ENCODE measurements at places on chromosomes 7 and 10.

DNA sequence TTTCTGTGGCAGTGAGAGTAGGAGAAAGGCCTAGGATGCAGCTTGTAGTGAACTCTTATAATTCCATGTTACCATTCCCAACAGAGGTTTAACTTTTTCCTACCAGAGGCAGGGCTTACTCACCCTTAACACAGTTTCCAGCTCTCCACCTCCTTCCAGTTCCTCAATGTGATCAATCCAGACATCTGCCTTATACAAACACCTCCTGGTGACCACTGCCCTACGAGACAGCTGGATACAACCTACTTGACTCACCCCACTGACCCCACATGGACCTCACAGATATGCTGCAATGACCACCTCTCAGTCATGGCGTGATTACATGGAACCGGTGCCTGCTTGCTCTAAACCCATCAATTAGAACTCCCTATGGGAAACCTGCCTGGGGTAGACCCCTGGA is 326.5 kb downstream of the TNS3 start:
- no peak for DNase-seq

DNA sequence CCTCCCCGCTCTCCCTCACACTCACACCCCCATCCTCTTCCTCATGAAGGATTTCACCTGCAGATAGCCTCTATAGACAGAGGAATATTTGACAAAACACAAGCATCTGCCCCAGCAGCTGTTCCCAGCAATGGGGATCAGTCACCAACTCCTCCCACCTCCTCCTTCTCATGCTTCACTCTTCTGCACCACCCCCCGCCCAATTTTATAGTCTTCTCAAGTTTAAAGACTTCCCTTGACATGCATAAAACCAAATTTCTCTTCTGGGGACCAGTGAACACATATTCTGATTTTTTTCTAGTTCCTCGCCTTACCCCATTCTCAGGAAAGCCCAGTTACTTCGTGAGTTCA is 654.4 kb downstream of the LRMDA start:
- no peak for DNase-seq

- no peak for DNase-seq
These were observed 434.2 kb upstream of the POT1 start for GRCh38 chr7:125363873-125364272.

DNA sequence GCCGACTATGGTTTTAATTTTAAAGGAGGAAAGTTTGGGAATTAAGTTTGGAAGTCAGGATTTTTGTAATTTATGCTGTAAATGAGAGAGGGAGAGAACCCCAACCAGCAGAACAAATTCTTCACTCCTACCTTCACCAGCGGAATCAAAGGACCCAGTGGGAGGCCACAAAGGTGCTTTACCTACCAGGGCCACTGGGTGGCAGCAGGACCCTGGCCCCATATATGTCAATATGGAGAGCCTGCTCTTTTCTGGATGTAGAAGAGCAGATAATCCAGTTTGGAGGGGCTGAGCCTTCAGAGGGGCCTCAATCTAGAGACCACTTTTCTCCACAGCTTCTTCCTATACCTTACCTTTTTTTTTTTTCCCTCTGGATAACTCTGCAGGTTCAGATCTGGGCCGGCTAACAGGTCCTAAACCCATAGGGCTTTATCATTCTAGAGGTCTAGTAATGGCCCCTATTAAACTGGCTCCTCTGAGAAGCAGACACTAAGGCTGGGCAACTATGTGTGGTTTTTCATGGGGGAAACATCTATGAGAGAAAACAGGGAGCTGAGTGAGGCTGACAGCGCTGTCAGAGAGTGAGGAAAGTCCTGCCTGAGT is 8.5 kb upstream of the SCD start:
- peak; percentile 46 for DNase-seq

DNA sequence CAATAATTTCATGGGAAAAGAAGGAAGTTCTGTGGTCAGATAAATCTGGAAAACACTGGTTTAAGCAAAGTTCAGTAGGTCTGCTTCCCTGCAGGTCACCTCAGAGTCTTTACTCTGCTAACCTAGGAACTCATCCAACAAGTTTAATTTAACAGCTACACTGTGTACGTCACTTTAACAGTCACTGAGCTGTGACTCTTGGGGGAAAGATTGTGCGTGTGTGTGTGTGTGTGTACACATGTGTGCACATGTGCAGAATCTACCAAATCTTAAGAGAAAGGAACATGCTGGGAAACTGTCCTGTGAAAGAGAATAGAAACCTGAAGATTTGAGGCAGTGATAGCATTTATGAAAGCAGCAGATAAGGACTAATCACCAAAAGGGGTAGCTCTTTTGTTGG is 62.6 kb downstream of the IKZF1 start:
- DNase-seq: no peak

GRCh38 chr7:96179837-96180236 is 142.1 kb downstream of the SLC25A13 start:
- no peak for DNase-seq

- no peak for DNase-seq
These were observed 77.5 kb upstream of the CACUL1 start for GRCh38 chr10:118832241-118832651.

GRCh38 chr7:50146692-50147091 is 53.6 kb upstream of the ZPBP start:
- DNase-seq: no peak

GRCh38 chr7:105346593-105347322 is 42.0 kb downstream of the SRPK2 start:
- DNase-seq: no peak

- no peak for DNase-seq
These were observed 301.5 kb upstream of the CACNA2D1 start for GRCh38 chr7:82745117-82745516.

- DNase-seq: no peak
These were observed 328.6 kb upstream of the HGF start for GRCh38 chr7:82098414-82098813.

DNA sequence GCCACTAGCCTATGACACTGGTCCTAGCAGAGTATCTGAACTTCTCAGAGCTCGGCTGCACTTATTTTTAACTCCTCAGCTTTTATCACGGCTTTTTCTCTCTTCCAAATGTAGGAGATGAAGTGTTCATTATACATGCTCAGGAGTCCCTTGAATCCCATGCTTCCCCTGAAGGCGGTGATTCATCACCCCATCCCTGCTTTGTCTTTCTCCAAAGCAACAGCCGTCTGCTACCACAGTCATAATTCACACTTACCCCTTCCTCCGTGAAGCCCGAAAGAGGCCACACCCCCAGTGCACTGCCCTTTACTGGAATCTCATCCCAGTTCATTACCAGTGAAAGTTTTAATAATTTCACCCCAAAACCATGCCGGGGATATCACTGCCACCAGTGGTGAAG is 301.5 kb upstream of the SHH start:
- no peak for DNase-seq

- no peak for DNase-seq
These were observed 78.0 kb upstream of the ADRB1 start for GRCh38 chr10:113965683-113966082.

GRCh38 chr10:131818510-131819234 is 82.1 kb upstream of the PPP2R2D start:
- DNase-seq: no peak

- DNase-seq: no peak
These were observed 647.2 kb downstream of the GRM8 start for GRCh38 chr7:126605553-126605952.

DNA sequence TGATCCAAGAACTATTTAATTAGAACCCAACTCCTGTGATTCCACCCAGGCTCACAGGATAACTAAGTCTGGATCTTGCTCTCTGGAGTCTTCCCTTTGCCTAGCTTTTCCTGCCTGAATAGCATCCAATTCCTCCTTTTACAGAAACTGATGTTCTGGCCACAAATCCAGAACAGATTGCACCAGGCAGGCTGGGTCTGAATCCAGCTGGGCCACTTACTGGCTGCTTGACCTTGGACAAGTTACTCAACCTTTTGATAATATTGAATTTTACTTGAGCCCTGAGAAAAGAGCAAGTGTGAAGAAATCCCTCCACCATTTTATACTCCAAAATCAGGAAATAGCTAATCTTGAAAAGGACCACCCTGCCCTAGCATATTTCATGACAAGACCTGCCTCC is 55.5 kb upstream of the SLC35G1 start:
- DNase-seq: no peak

- no peak for DNase-seq
These were observed 198.1 kb upstream of the NFE2L3 start for GRCh38 chr7:25953859-25954258.

- DNase-seq: no peak
These were observed 66.4 kb downstream of the HK1 start for GRCh38 chr10:69344591-69345252.

GRCh38 chr10:54962134-54962900 is 161.3 kb upstream of the PCDH15 start:
- DNase-seq: no peak

- DNase-seq: no peak
These were observed 473.3 kb upstream of the FZD8 start for GRCh38 chr10:36115364-36115763.

GRCh38 chr7:13152755-13153154 is 465.3 kb downstream of the ARL4A start:
- DNase-seq: no peak

DNA sequence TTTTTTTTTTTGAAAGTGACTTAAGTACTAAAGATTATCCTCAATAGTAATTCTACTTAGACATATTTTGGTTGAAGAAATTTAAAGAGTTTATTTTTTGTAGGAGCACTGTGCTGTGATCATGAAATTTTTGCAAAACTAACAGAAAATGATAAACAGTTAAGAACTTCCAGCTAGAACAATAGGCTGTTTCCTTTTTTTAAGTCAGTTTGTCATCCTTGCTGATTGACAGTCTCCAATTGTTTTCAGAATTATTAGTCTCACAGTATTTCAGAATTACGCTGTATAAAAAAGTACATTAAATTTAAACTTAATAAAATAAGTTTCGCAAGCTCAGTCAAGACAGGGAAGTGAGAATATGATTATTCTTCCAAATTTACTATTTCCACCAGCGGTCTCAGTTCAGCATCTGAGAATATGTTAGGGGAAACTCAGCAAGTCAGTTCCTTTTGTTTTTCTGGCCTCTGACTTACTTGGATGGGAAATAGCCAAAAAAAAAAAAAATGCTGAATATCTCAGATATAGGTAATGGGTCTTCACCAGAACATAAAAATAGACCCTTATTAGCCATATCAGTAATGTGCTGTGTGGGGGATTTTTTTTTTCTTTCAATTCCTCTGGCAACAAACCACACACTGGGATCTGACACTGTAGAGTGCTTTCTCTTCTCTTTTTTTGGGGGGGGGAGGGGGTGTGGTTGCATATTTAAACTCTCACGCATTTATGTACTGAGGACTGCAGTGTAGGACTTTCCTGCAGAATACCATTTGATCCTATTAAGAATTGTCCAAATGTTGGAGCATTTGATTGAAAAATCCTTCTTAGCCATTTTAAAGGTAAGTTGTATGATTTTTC is at the start of gene CD36:
CD36 (plus strand) TSS at position 732 of the 855 bp plus-strand sequence. CDS start 8,099 bp downstream, outside the sequence.
- no peak for DNase-seq

GRCh38 chr10:127887541-127888415 is 5.0 kb downstream of the CLRN3 start:
- DNase-seq: no peak

- DNase-seq: no peak
These were observed at the start of gene PNLIPRP3 for GRCh38 chr10:116427671-116428070. TSS of gene PNLIPRP3 (plus strand) at chr10:116427847. CDS start at chr10:116428013, 166 bp downstream.

DNA sequence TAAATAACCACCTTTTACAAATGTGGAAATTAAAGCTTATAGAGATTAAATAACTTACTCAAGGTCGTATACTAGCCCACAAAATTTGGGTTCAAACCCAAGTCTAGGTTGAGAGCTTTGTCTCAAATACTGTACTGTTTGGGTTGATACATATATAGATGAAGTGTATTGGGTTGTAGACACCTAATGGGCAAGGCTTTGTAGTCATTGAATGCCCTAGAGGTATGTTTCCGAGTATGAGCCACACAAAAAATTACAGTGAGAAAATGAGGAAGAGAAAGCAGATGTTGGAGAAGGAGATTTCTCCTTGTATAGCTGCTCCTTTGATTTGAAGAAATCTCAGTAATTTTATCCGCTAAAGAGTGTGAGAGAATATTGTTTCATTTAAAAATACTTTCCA is 60.6 kb downstream of the C1GALT1 start:
- DNase-seq: no peak

DNA sequence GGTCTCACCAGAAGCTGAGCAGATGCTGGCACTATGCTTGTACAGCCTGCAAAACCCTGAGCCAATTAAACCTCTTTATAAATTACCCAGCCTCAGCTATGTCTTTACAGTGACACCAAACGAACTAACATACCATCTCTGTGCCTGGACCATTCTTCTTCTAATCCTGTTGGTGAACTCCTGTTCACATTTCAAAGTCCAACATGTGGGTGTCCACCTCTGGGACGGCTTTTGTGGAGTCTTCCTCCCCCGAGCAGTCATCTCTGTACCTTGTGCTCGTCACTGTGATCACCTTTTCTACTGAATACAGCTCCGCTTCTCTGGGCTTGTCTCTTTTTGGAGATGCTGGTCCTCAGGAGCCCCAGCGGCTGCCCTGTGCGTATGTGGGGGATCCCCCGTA is 7.4 kb upstream of the ESYT2 start:
- DNase-seq: no peak

GRCh38 chr7:5627745-5628547 is 153.5 kb downstream of the RNF216 start:
- no peak for DNase-seq

- DNase-seq: no peak
These were observed 81.2 kb downstream of the ZNRF2 start for GRCh38 chr7:30365621-30366020.

DNA sequence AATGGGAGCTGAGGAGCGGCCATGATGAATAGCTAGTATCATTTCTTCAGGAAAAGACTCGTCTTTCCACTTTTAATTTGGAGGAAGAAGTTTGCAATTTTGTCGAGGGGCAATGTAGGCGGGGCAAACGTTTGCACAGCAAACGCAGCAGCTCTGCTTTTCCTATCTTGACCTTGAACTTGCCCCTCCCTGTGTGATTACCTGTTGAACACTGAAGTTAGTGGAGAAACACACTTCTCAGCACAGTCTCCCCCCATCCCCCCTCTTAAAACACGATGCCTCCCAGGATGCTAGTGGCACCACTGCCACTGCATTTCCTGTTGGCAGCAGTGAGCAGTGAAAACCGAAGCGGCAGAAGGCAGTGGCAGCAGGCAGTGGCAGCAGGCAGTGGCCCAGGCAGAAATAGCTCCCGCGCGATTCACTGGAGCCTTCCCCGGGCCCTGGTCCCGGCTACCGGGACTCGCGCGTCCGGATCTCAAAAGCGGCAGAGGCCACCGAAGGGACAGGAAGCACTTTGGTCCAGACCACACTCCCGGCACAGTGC is at the start of gene EPDR1:
EPDR1 (plus strand) TSS at position 336 of the 544 bp plus-strand sequence. CDS start 300 bp downstream, outside the sequence.
- no peak for DNase-seq
